ENCODE measurements at places on chromosomes 2 and 18.

DNA sequence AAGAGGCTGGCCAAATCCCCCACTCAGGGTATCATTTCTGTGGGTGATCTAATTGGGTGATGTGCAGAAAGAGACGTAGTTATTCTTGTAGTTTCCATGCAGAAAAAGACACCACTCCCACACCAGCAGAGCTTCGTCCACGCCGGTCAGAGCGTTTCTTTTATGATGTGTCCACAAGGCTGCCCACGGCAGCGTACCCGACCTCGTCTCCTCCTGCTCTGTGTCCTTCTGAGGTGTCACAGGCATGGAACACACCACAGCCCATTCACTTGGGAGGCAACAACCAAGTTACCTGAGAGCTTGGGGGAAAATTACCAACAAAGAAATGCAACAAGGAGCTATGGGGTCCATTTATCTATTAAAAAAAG lies 131.3 kb downstream of the PXDN start:
- no peak for DNase-seq

DNA sequence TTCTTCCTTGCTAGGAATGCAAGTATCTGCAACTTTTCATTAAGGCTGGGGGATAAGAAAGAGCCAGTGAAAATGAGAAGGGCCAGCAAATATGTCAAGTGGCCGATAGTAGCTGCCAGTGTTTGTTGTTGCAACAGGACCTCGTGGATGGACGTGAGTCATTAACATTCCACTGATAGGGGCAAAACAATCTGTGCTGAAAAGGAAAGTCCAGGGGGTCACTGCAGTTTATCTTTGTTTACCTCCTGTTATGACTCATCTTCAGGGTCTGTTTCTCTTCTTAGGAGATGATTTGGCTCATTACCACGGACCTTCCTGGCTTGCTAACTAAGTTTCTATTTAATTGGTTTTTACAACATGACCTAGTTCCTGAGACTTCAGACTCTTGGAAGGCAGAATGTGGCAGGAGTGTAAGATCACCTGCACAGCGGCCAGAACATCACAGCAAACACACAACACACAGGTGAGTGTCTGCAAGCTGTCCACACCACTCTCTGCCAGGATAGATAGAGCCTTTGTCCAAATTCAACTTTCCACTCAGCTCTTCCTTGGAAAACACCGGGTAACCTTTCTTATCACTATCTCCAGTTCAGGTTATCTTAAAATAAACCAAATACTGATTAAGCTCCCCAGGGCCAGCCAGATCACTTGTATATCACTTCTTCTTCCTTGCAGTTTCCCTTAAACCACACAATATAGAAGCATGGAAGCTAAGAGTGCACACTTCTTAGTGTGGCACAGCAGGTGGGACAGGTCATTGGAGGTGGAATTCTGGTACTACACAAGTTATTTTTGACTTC lies 157.5 kb upstream of the LMAN1 start:
- no peak for DNase-seq

GRCh38 chr18:53943326-53943860 lies 281.1 kb downstream of the MBD2 start:
- DNase-seq = no peak

DNA sequence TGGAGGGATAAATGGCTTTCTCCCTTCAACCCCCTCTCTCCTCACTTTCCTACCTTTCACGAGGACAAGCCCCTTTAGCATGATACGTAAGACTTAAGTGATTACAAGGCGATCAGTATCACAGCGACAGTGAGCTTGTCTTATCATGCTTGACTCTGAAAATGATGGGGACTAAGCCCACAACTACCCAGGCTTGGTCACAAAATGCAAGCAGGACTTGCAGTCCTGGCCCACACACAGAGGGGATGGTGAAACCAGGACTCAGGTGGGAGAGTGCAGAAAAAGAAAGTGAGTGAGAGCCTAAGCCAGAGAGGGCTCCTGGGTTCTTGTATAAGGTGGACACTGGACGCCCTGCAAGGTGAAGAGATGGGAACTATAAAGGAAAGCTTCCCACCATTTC lies 95.7 kb upstream of the ARL4C start:
- DNase-seq = no peak

- DNase-seq = no peak
Measured at GRCh38 chr2:171991027-171991426, 8.7 kb upstream of the METAP1D start.

DNA sequence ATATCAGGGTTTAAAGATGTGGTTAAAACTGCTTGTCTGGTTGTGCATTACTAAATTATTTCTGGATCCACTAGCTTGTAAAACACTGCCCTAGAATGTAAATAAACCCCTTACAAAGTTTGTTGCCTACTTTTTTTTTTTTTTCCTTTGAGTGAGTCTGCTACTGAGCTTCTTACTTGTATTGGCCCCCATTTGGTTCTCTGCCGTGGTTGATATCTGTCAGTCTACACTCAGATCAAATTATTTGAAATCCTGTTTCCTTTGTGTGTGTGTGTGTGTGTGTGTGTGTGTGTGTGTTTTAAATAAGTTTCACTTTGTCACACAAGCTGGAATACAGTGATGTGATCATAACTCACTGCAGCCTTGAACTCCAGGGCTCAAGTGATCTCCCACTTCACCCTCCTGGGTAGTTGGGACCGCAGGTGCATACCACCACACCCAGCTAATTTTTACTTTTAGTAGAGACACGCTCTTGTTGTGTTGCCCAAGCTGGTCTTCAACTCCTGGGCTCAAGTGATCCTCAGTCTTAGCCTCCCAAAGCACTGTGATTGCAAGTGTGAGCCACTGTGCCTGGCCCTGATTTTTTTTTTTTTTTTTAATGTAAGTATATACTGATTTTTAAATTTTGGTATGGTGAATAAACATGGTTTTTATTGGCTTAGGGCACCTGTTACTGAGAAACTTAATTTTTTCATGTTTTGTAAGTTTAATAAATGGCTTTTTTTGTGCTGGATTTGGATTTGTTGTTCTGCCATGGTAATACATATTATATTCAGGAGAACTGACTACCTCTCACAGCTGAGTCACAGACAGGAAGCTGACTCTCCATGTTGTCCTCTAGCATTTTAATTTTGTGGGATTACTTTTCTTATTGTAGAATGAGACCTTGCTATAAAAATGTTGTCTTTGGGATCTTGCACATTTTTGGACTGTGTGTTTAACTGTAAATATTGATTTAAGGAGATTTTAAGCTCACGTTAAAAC lies 48.5 kb downstream of the MAP4K4 start:
- no peak for DNase-seq

DNA sequence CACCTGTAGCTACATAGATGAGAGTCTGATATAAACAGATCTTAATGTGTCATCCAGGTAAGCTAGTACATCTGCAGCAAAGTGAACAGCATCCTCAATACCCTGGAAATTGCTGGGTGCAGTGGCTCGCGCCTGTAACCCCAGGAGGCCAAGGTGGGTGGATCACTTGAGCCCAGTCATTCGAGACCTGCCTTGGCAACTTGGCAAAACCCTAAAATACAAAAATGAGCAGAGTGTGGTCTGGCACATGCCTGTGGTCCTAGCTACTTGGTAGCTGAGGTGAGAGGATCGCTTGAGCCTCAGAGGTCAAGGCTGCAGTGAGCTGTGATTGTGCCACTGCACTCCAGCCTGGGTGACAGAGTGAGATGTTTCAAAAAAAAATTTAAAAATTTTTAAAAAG lies 233.9 kb upstream of the SP5 start:
- DNase-seq = no peak

Data from CD4-positive, alpha-beta T cell treated with Interleukin-6 at 100 ng/mL for 8 hours (primary cell).